Activated T-helper 1 cell treated with anti-CD3 and anti-CD28 coated beads, Interleukin-2, amount 50 U/mL, for 16 hours (primary cell): ENCODE measurements at places on chromosomes 7 and 10.

GRCh38 chr10:96271016-96271815 lies at the start of gene BLNK:
Gene BLNK (minus strand): TSS chr10:96271569. CDS start chr10:96271398, 171 bp downstream.
- DNase-seq = no peak

GRCh38 chr7:47574482-47575329 lies 7.2 kb downstream of the TNS3 start:
- no peak for DNase-seq

- no peak for DNase-seq
Observed at GRCh38 chr10:74650613-74651012, 175.8 kb upstream of the KAT6B start.

DNA sequence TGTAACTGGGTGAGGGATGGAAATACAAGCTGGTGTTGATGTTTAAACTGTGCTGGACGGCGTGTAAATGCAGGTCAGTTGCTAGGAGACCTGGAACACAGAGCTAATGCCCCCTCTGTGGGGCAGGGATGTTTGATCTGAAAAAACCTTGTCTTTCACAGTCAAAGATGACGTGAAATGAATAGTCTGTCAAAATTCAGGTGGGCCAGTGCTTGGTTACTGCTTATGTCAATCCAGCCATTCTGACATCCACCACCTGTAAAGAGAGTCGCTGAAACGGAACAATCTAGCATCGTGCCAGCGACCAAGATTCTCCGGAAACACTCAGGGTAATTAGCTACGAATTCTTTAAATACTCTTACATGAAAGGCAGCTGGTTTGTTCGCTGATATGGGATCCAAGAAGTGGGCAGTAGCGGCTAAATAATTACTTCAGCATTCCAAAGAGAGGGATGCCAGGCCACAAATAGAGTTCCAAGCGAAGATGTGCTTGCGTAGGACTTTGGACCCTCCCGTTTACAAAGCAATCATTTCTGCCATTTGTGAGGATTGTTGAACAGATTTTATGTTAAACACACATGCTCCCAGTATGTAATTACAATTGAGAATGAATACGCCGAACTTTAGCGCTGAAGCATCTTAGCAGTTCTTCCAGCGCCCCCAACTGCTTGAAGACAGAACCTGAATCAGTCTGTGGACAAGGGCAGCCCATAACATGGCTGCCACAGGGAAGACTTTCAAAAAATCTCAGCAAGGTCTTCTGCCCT lies 7.3 kb upstream of the ASB4 start:
- DNase-seq = no peak

DNA sequence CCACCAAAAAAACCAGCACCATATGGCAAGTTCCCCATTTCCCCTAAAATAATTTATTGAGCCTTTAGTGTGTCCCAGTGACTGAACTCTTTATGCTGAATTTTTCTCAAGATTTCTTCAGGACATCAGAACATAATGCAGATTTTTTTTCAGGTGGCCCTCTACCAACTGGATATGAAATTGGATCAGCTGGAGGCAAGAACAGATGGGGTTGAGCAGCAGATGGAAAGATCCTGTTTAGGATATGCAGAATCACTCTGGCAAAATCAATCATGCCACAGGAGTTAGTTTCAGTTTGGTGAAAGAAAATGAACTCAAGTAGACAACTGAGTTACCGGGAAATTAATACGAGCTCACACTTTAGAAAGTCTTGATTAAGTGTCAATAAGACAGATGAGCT lies 761.5 kb upstream of the C7orf33 start:
- DNase-seq = no peak
